ENCODE measurements at places on chromosomes 1 and 21.

DNA sequence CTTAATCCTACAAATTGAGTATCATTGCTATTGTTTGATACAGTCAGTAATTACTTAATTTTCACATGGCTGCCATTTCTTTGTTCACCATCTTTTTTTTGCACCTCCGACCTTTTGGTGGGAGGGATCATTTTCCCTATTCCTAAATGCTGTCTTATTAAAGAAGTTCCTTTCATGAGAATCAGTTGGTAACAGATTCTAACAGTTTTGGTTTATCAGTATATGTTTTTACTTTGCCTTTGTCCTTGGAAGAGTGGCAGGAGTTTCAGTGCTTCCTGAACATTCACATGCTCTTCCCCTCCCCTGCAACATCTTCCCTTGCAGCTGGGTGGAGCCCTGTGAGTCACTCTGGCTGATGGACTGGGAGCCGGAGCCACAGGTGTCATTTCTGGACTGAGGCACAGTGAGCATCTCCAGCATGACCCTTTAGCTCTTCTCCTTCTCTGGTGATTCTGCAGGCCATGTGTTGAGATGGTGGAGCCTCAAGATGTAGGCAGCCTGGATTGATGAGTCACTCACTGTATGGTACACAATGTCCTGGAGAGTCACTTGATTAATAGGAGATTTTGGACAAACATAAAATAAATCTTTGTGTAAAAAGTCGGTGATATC lies 217.7 kb downstream of the URB2 start:
- DNase-seq, result no peak

DNA sequence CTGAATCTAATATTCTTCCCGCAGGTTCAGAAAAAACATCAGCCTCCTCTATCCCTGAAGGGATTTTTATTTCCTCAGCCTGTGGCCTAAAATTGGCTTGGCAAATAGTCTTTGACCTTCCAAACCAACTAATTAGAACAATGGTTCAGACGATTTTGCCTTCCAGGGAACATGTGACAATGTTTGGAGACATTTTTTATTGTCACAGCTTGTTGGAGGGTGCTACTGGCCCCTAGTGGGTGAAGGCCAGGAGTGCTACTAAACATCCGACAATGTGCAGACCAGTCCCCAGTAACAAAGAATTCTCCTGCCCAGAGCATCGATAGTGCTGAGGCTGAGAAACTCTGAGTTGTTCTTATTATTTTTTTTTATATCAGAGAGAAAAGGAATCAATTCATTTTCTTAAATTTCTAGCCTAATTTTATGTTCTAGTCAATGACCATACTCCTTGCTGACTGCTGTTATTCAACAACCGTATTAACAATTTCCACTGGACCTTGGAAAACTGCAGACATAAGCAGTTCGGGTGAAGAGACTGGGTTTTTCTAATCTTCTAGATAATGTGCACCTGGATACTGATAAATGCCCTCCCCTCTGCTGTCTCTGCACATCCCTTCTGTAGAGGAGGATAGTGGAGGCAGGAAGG lies 280.7 kb downstream of the LMX1A start:
- no peak for DNase-seq

GRCh38 chr1:228161362-228161761 lies 4.2 kb upstream of the IBA57 start:
- no peak for DNase-seq

- DNase-seq, result no peak
Measured at GRCh38 chr1:44347280-44347679, 7.8 kb downstream of the ERI3 start.

DNA sequence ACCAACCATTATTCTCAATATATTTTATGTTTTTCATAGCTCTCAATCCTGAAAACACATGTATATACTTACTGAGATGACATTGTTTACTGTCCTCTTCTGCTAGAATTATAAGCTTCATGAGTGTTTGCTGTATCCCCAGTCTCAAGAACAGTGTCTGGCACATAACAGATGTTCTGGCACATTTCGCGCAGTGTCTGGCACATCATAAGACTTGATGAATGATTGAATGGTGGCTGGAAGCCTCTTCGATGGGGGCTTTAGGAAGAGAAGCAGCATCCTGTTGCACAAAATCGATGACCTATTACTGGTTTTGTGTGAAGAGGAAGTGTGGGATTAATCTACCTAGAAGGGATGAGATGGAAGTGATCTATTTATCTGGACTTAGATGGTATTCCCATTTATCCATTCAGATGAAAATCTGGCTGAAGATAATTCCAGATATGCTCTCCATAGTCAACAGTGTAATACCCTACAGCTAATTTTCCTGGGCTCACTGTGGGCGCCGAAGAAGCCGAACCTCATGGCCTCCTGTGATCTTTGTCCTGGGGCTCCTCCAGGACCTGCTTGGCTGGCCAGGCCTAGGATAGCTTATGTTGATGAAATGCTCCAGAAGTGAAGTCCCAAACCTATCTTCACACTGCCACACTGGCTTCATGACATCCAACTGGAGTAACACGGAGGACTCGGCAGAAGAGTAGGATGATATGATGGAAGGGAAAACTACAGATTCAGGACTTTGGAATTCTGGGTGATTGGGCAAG lies 26.5 kb downstream of the CD34 start:
- no peak for DNase-seq

- no peak for DNase-seq
Measured at GRCh38 chr1:19209439-19209989, 552 bp downstream of the UBR4 start.

Measured in cerebellar nuclear complex (tissue), 1 donor.